Activated CD8-positive, alpha-beta memory T cell treated with anti-CD3 and anti-CD28 coated beads, Interleukin-2, amount 10 ng/mL, durations not matched to agents 7 days and 5 days (primary cell): ENCODE measurements at places on chromosomes 13 and 19.
A peak's percentile ranks its signal among the peaks of the same experiment; 100 is the strongest.

DNA sequence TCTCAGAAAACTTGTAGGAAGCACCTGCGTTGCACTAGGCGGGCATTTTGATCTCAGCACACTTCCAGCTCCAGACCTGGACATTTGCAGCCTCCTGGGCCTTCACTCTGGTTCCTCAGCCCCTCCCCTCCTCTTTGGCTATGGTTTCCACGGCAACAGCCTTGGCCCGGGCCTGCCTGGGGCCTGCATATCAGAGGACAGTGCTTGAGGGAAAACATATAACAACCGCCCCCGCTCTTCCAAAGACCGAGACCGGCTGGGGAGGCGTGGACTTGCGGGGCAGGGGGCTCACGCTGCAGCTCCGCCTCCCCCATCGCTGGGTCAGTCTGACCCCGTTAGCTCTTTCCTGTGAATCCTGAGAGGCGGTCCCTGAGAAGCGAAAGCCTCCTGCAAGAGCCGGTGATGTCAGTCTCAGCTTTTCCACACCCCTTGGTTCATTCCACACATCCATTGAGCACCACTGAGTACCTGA is 125.7 kb upstream of the PEG3 start:
- no peak overlapping the region for H3K27ac ChIP-seq
- H3K27me3 ChIP-seq, result no peaks in the 10 kb centered on the region
- peaks cover 4% of the 10 kb centered on the region for H3K36me3 ChIP-seq

DNA sequence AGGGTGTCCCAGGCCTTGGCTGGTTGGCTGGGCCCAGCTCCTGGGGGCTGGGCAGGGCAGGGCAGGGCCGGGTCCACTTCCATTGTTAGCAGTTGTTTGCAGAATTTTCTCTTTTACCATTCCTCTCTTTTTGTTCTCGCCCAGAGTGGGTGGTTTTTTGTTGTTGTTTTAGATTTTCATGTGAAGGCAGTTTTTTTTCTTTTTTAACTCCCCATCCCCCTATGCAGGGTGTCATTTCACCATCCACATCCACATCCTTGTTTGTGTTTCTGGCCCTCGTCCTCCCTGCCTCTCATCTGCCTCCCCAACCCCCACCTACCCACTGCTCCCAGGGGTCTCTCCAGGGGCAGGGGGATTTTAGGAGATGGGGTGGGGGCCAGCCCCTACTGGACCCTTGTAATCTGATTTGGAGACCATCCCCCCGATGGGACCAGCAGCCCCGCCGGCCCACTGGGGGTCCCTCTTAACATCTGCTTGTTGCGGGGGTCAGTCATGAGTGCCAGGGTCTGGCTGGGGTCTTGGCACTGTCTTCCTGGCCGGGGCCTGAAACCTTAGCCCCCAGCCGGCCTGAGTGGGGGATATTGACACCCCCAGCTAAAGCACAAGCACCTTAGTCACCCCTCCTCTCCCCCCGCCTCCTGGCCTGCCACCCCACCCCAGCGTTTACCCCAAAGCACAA is 10.4 kb downstream of the STX10 start:
- H3K27ac ChIP-seq, result no peak overlapping the region
- DNase-seq, result no peak
- H3K27me3 ChIP-seq, result no peaks in the 10 kb centered on the region
- H3K4me3 ChIP-seq, result no peak overlapping the region

GRCh38 chr13:95073747-95074311 is 227.4 kb downstream of the ABCC4 start:
- no peak for DNase-seq
- H3K4me1 ChIP-seq, result no peaks in the 10 kb centered on the region
- H3K4me3 ChIP-seq, result no peak overlapping the region
- no peaks in the 10 kb centered on the region for H3K27me3 ChIP-seq

- peaks cover 2% of the 10 kb centered on the region for H3K36me3 ChIP-seq
- no peak overlapping the region for H3K4me3 ChIP-seq
- DNase-seq, result no peak
- no peaks in the 10 kb centered on the region for H3K4me1 ChIP-seq
- H3K27me3 ChIP-seq, result no peaks in the 10 kb centered on the region
These were observed 158.1 kb downstream of the IRS2 start for GRCh38 chr13:109628251-109628699.

GRCh38 chr19:737591-738093 is 13.3 kb upstream of the MISP start:
- peaks cover 15% of the 10 kb centered on the region for H3K4me1 ChIP-seq
- no peaks in the 10 kb centered on the region for H3K36me3 ChIP-seq
- no peaks in the 10 kb centered on the region for H3K27me3 ChIP-seq

GRCh38 chr19:49613374-49613773 is 22.4 kb downstream of the PRR12 start:
- peaks cover 37% of the 10 kb centered on the region for H3K36me3 ChIP-seq
- no peaks in the 10 kb centered on the region for H3K27me3 ChIP-seq

GRCh38 chr13:73803997-73804396 is 330.2 kb downstream of the KLF12 start:
- H3K4me3 ChIP-seq, result no peak overlapping the region
- DNase-seq, result no peak
- H3K27me3 ChIP-seq, result no peaks in the 10 kb centered on the region
- no peaks in the 10 kb centered on the region for H3K4me1 ChIP-seq
- no peak overlapping the region for H3K27ac ChIP-seq

GRCh38 chr19:50500060-50500752 is 10.8 kb downstream of the JOSD2 start:
- no peak for DNase-seq
- H3K36me3 ChIP-seq, result no peaks in the 10 kb centered on the region

DNA sequence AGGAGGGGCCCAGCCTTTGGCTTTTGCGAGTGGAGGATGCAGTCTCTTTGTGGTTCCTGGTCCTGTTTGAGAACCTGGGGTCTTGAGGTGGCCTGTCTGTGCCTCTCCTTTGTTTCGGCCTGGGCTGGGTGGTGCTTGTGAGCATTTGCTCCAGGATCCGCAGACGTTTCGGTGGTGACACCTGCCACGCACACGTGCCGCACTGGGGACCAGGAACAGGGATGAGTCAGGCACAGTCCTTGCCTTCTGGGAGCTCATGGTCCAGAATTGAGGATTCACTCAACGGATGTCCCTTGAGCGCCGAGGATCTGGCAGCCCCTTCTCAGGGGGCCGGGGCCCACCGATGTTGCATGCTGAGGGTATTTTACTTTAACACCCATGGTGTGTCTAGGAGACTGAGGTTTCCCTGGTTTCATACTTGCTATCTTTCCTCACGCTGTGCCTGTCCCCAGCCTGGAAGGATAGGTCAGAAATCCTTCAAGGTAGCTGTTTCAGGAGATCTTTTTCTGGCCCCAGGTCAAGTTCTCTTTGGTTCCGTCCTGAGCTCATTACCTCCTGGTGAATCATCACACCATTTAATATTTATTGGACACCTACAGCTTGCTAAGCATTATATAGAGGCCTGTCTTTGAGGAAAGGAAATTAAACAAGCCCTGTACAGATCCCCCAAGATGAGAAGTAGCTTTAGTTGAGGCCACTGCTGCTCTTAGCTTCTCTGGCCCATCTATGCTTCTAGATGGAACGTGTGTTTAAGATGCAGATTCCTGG is 5.1 kb downstream of the HDGFL2 start:
- DNase-seq, result no peak
- no peak overlapping the region for H3K27ac ChIP-seq
- H3K27me3 ChIP-seq, result no peaks in the 10 kb centered on the region
- H3K36me3 ChIP-seq, result peaks cover 5% of the 10 kb centered on the region
- no peak overlapping the region for H3K4me3 ChIP-seq

- H3K27ac ChIP-seq, result no peak overlapping the region
- no peak overlapping the region for H3K4me3 ChIP-seq
- H3K36me3 ChIP-seq, result peaks cover 16% of the 10 kb centered on the region
- peaks cover 23% of the 10 kb centered on the region for H3K4me1 ChIP-seq
These were observed 4.7 kb downstream of the DDA1 start for GRCh38 chr19:17314007-17314593.

DNA sequence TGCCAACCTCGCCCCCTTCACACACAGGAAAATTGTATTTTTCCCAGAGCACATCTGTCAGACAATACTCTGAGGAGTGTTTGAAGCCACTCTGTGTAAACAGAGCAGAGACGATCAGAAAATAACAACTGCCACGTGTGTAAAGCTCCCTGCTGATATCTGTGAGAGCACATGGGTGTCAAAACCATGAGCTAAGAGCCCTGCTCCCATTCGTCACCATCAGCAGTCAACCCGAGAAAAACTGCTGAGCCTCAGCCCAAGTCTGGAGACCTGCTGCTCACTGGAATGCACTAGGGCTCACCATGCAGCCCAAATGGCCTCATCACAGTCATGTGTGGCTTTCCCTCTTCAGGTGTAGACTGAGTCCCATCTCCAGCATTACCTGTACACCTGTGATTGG is 304.1 kb downstream of the FGF14 start:
- H3K27me3 ChIP-seq, result no peaks in the 10 kb centered on the region
- DNase-seq, result no peak
- H3K4me3 ChIP-seq, result no peak overlapping the region
- no peaks in the 10 kb centered on the region for H3K36me3 ChIP-seq
- no peaks in the 10 kb centered on the region for H3K4me1 ChIP-seq
- no peak overlapping the region for H3K27ac ChIP-seq

DNA sequence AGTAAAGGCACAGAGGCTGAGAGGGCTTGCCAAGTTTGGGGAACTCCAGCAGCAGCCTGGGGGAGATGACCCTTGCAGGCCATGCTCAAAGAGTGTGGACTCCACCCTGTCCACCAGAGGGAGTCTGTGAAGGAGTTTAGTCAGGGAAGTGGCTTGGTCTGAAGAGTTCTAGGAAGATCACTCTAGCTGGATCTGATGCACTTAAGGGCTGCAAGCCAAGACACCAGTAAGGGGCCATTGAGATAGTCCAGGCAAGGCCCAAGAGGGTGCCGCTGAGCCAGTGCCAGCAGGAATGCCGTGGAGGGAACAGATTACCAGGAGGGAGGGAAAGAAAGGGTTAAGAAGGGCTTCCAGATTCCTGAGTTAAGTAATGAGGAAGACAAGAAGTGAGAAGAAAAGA is 68.7 kb downstream of the ZAR1L start:
- H3K27ac ChIP-seq, result no peak overlapping the region
- peak; percentile 64 for DNase-seq
- peaks cover 11% of the 10 kb centered on the region for H3K27me3 ChIP-seq
- H3K4me1 ChIP-seq, result peaks cover 10% of the 10 kb centered on the region

DNA sequence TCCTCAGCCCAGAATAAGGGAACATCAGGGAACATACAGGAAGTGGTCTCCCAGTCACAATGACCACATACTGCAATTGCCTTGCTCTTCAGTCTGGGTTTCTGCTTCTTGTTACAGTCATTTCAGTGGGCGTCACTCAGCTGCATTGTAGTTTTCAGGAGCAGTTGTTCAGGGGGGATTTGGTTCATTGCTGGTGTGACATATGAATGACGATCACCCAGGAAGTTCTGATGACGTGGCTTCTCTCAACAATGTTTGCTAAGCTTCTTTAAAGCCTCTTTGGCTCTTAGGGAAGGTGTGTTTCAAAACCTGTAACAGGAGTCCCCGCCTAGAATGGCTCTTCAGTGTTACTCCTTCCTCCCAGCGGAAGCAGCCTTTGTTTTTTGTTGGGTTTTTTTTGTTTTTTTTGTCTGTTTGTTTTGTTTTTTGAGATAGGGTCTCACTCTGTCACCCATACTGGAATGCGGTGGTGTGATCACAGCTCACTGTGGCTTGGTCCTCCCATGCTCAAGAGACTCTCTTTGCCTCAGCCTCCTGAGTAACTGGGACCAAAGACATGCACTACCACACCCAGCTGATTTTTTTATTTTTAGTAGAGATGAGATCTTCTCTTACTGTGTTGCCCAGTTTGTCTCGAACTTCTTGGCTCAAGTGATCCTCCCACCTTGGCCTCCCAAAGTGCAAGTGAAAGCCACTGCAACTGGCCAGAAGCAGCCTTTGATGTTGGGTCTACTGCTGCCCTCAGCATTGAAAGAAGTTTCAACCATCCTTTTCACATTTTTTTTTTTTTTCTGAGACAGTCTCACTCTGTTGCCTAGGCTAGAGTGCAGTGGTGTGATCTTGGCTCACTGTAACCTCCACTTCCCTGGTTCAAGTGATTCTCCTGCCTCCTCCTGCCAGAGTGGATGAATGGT is 1.4 kb upstream of the SCEL start:
- DNase-seq, result no peak
- H3K27me3 ChIP-seq, result peaks cover 33% of the 10 kb centered on the region
- no peaks in the 10 kb centered on the region for H3K36me3 ChIP-seq
- no peak overlapping the region for H3K27ac ChIP-seq
- H3K4me1 ChIP-seq, result no peaks in the 10 kb centered on the region

DNA sequence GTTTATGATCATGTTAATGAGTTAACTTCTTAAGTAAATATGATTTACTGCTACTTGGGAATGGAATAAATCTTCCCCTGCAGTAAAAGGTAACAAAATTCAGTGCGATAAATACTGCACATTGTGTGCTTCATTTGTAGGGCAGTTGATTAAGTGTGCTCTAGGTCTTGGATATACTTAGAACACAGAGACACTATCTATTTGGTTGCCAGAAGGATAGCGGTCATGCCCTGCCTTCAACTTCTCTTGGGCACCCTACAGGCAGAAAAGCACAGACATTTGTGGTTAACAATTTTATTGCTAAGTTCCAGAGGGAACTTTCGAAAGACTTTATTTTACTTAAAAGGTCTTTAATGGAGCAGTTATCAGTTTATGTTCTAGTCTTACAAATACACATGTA is 605.8 kb downstream of the PCDH9 start:
- no peaks in the 10 kb centered on the region for H3K4me1 ChIP-seq
- no peak overlapping the region for H3K4me3 ChIP-seq
- H3K36me3 ChIP-seq, result no peaks in the 10 kb centered on the region
- H3K27ac ChIP-seq, result no peak overlapping the region
- no peaks in the 10 kb centered on the region for H3K27me3 ChIP-seq
- DNase-seq, result no peak

- H3K27me3 ChIP-seq, result no peaks in the 10 kb centered on the region
- H3K4me3 ChIP-seq, result no peak overlapping the region
- H3K27ac ChIP-seq, result no peak overlapping the region
- H3K36me3 ChIP-seq, result no peaks in the 10 kb centered on the region
- DNase-seq, result no peak
These were observed 211.8 kb upstream of the SOX1 start for GRCh38 chr13:111855191-111855590.

DNA sequence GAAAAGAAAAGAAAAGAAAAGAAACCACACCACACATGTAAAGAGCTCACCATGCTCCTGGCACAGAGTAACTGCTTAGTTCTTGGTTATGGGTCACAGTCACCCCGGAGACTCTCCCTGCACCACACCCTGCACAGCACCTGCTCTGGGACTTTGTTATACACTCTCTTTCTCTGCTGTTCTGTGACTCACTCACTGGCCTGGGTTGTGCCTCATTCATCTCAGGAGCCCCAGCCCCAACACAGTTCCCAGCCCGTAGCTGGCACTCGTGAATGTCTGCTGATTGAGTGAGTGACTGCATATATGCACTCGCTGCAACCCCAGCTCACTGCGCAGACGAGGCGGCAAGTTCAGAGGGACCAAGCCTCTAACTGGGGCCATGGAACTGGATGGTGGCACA is 22.9 kb upstream of the ZNF507 start:
- H3K4me1 ChIP-seq, result peaks cover 2% of the 10 kb centered on the region
- DNase-seq, result no peak

- no peak overlapping the region for H3K4me3 ChIP-seq
- no peaks in the 10 kb centered on the region for H3K36me3 ChIP-seq
- no peak overlapping the region for H3K27ac ChIP-seq
- H3K4me1 ChIP-seq, result no peaks in the 10 kb centered on the region
These were observed 51.8 kb upstream of the IPO5 start for GRCh38 chr13:97901716-97902115.
